Stimulated activated CD8-positive, alpha-beta memory T cell treated with anti-CD3 and anti-CD28 coated beads, Interleukin-12 subunit alpha, Interleukin-12 subunit beta, amount 100 ng/mL, for 4 hours (primary cell): ENCODE measurements at places on chromosomes 3 and 15.

GRCh38 chr3:197700095-197700494, 36.6 kb downstream of the RUBCN start:
- no peak for DNase-seq

DNA sequence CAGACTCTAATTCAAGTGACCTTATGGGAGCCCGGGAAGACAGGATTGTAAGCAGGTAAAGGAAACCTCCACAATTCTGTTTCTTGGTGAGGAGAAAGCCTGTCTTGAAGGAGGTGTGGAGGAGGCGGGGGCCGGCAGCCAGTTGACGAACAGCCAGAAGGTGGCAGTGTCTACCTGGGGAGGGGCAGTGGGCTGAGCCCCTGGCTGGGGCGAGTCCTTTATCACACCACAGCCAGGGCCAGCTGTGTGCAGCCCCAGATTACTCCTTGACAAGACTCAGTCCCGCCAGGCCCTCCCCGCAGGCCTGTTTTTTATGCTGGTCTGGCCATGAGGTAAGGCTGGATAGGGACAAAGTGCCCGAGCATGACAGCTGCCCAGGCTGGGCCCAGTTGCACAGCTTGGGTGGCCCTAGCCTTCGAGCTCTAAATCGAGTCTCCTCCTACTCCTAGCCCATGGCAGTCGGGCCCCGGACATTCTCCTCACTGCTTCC, 40.9 kb upstream of the IDH2 start:
- DNase-seq: peak; percentile 36

DNA sequence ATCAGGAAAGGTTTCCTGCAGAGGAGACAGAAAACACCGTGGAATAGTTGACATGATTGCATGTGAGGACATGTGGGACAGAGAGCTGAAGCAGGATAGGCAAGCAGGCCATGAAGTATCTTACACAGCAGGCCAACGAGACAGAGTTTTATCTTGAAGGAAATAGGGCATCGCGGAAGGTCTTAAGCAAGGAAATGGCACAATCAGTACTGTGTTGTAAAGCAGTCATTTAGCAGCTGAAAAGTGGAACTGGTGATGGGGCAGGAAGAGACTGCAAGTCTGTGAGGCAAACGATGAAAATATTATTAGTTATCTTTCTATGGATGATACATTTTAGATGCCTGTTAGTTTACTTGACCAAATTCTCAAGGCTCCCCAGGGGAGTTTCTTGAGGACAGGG, 535.1 kb downstream of the SOX2 start:
- DNase-seq: no peak

- no peak for DNase-seq
Observed at GRCh38 chr3:148974726-148975125, 16.6 kb upstream of the GYG1 start.

DNA sequence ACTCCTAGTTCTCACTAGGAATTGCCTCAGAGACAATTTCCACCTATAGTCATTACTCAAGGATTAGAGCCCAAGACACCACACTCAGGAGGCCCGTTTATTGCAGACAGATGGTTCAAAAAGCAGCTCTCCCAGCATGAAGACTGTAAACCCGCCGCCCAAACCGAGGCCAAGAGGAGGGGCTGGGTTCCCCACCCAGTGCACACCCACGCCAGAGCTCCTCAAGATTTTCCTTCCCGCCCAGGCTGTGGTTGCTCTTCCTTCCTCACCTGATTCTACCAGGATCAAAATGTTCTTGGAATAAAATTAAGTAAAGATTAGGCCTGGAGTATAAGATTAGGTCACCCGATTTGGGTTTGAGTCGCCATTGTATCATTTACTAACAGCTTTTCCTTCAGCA, 364.4 kb downstream of the MECOM start:
- no peak for DNase-seq

DNA sequence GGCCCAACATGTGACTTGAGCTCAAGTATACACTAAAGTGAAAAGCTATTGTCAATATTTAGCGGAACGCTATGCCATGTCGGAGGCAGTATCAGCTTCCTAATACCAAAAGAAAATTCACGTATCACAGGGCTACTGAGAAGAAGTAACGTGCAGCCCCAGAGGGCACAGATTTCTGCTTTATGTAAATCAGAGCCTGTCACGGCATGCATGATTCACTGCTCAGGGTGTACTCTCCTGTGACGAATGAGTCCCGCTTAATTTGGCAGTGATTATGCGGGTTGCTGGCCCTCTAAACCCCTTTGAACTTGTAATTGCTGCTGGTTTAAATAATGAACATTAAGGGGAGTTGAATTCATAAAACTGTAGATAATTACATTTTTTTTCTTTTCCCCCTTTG, 85.3 kb downstream of the MEIS2 start:
- no peak for DNase-seq

GRCh38 chr3:129398803-129399144, 29.7 kb downstream of the EFCAB12 start:
- no peak for DNase-seq

GRCh38 chr15:81653259-81653658, 279.2 kb upstream of the TMC3 start:
- no peak for DNase-seq

- no peak for DNase-seq
Observed at GRCh38 chr3:634511-634910, 437.9 kb downstream of the CHL1 start.

GRCh38 chr3:156602424-156602823, 47.5 kb upstream of the SSR3 start:
- no peak for DNase-seq

GRCh38 chr15:92715758-92716157, 60.2 kb upstream of the FAM174B start:
- DNase-seq: no peak

DNA sequence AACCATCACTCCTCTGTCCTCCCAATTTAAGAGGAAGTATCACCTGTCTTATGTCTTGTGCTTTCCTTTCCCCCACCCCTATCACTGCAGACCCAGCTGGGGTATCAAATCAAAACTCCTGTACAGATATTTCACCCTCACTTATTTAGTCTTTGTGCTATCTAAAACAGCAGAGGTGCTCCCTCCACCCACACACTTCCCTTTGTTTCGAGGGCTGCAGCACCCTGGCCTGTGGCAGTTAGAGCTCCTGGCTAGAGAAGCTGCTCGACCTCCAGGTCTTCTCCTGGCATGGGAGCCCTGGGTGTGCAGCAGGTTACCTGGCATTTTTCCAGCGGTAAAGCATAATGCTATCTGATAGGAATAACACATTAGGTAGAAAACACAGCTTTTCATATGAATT, 181.4 kb upstream of the BCL6 start:
- DNase-seq: no peak

DNA sequence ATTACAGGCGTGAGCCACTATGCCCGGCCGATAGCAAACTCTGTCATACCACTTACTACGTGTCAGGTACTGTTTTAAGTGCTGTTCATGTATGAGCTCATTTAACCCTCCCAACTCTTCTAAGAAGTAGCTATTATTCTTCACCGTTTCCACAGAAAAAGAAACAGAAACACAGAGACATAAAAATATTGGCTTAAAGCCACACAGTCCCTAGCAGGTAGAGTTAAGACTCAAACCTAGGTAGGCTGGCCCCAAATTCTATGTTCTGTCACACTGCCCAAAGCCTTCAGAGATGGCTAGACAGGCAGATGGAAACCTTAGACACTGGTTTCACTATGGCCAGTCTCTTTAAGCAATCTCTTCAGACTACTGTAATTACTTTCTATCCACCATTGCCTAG, 149.8 kb upstream of the KCNMB2 start:
- DNase-seq: no peak

DNA sequence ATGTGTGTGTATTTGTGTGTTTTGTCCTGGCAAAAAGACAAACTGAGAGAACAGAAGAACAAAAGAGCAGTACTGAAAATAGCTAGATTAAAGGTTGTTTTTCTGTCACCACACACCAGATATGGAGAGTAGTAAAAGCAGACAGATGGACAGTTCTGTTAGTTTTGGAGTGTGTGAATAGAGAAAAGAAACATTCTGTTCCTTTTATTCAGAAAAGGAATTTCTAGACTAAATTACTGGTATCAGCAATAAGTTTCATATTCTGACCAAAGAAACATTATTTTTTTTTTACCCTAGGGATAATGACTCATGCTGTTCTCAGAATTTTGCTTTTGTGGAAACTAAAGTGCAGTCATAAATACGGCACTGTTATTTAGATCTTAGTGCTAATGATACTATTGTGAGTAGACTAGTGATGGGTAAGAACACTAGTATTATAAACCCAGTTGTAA, 32.9 kb downstream of the PIK3CA start:
- DNase-seq: no peak

DNA sequence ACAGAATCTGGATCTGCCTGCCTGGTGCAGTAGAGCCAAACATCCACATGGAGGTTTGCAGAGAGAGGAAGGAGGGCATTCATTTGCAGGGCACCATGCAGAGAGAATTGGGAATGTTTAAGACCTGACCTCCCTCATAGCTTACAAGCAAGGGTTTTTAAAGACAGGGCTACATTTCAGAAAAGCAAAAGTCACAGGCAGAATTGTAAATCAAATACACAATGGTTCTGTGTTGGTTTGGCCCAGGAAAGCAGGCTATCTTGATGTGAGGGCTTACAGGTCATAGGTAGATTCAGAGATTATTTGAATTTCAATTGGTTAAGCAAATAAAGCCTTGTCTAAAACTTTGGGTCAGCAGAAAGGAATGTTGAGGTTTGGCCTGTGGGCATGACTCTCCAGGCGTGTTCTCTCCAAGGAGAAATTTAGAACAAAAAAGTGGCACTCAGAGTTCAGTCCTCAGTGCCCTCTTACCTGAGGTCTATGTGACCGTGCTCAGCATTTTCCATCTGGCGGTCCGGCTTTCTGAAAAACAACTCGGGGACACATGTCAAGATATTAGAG, 91.5 kb downstream of the CD47 start:
- DNase-seq: no peak

- no peak for DNase-seq
Observed at GRCh38 chr15:101233651-101234280, 18.1 kb downstream of the CHSY1 start.

- DNase-seq: no peak
Observed at GRCh38 chr3:130679218-130679617, 67.4 kb downstream of the PIK3R4 start.

DNA sequence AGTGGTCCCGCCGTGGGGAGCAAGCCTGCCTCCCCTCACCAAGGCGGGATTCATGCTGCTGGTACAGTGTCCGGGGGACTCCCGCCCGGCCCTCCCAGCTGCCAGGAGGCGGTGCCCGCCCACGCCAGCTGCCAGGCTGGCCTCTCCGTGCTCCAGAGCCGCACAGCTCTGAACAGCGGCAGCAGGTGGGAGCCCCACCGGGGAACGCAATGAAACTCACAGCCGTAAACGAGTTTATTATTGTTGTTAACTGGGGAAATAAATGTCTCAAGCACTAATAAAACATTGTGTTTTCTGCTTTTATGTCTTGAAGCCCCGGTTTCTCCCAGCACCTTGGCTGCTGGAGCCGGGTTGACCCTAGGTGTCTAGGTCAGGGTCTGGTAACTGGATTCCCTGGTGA, 317.7 kb upstream of the TLE3 start:
- no peak for DNase-seq

DNA sequence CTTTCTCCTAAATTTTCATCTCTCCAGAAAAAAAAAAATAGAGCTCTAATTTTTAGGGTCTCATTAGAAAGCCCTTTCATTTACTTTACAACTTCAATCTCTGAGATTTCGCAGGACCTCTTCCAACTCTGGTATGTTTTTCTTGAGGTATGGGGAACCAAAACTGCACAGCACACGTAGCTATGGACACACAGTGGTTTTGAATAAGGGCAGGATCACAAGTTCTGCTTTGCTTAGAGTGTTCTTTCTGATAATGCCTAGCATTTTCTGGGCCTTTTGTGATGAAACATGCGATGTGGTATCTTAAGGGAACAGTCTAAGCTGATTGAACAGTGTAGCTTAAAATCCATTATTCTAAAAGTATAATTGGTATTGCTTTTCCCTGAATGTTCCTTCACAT, 25.3 kb downstream of the ZNF592 start:
- no peak for DNase-seq

DNA sequence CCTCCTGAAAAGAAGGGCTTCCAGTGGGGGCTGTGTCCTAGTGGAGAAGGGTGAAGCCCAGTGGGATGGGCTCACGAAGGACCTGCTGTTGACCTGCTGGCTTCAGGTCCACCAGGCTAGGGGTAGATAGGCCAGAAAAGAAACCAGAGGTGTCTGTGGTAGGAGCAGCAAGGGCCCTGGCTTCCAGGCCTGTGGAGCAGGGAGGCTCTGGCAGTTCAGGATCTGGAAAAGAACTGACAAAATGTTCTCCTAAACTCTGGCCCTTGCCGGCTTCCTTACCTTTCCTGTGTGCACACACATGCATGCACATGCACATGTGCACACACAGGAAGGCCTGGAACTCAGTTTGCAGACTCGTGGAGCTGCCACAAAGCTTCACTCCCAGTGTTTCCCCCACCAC, 49.7 kb downstream of the ABHD2 start:
- DNase-seq: no peak

GRCh38 chr3:58524326-58524888, 12.6 kb downstream of the ACOX2 start:
- no peak for DNase-seq

DNA sequence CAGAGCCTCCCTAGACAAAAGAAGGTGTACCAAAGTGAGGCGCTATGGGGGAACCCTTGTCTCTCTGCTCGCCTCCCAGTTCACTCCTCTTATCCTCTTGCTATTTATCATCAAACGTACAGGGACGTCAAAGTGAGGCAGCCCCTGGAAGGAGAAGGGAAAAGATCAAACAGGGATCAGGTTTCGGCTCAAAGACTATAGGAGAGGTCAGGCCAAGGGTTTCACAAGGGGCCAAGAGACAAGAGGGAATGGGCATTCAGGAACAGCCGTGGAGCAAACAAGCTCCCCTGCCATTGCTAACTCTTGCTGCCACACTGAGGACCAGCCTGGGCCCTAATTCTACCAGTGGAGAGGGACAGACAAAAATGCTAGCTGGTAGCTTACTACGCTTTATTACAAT, 168.7 kb downstream of the GREM1 start:
- DNase-seq: no peak

DNA sequence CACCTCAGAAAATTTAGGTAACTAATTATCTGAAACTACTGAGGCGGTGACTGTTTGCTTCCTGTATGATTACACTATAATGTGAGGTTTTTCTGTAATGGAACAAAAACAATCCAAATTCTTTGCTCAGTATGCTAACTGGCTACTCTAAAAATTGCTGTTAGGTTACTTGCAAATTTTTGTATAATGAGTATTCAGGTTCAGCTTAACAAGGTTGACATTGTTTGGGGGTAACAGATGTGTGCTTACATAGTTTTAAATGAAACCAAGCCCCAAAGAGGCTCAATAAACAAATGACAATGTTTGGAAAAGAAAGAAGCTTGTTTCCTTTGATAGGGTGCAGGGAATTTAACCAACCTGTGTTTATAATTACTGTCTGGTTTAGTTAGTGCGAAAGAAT, 414.5 kb upstream of the MDFIC2 start:
- no peak for DNase-seq

GRCh38 chr15:97084650-97085049, 754.1 kb downstream of the NR2F2 start:
- DNase-seq: no peak
